ENCODE measurements at places on chromosomes 5 and 9.
A peak's percentile ranks its signal among the peaks of the same experiment; 100 is the strongest.

DNA sequence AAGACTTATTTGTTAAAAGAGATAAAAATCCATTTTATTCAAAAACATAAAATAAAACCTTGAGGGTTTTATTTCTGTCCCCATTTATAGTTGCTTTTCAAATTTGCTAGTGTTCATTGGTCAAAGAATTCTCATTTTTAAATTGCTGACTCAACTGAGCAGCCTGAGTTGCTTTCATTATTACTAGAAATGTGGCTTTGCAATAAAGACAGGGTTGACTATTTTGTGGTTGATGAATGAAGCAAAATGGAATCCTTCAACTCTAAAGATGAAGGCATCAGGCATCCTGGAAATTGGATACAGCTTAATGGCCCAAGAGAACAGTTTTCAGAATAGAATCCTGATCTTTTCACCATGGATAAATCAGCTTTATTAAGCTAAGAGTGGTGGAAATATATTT lies 23.9 kb upstream of the PPP3R2 start:
- peak; percentile 73 for DNase-seq

DNA sequence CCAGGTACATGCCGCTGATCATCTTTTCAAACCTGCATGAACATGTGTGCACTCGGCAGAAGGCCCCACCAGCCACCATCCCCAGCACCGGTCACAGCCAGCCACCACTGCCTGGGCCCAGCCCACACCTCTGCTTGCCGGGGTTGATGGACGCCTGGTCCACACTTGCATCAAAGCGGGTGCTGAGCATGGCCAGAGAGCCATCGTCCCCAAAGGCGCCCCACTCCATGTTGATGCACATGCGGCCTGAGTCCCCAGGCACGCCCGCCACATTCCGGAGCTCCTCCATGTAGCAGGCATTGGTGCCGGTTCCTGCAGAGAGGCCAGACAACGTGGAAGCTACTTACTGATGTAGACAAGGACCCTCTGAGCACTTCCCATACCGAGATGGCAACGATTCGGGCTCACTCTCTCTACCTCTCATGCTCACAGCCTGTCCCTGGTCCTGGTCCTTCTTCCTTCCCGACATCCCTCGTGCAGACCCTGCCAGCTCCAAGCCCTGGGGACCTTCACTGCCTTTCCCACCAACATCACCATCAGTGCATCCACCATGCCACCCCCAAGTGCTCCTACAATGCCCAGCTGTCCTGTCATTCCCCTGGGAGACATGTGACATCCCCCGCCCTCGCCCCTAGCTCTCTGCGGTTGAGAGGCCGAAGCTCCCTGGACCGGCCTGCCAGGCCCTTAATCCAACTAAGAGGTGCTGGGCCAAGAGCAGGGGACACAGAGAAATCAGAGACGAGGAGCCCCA lies 17.2 kb downstream of the HK3 start:
- DNase-seq = no peak

GRCh38 chr9:112621018-112621655 lies 96.8 kb downstream of the INIP start:
- no peak for DNase-seq

GRCh38 chr9:29806937-29807618 lies 2233.8 kb upstream of the C9orf72 start:
- DNase-seq = peak; percentile 31

GRCh38 chr5:101418713-101419118 lies 515.6 kb upstream of the ST8SIA4 start:
- no peak for DNase-seq

DNA sequence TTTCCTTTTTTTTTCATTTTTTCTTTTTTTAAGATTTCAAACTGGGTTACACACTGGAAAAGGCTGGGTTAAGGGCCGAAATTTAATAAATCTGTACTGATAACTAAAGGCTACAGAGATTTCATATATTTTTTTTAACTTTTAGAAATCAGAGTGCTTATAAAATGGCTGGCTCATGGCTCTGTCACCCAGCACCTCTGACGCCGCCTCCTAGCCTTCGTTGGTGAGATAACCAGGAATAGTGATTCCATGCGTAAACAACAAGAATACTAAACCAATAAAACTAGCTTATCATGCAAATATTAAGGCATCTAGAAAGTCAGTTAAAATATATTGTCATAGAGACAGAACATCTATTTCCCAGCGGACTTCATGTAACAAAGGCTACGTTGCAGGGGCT lies 226.4 kb downstream of the NFIB start:
- no peak for DNase-seq

DNA sequence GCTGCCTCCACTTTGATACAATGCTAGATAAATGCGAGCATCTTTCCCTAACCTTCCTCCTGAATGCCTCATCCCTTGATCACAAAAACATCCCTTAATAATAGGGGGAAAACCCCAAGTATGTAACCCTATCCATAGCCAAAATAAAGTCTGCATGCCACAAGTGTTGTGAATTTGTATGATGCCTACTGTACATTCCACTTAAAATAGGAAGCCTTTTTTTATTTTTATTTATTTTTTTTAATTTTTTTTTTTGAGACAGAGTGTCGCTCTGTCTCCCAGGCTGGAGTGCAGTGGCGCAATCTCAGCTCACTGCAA lies 207.0 kb downstream of the AOPEP start:
- peak; percentile 77 for DNase-seq

Data from fibroblast of upper back skin (primary cell).